GM04503 (cell line): ENCODE measurements at places on chromosomes 11 and 22.

DNA sequence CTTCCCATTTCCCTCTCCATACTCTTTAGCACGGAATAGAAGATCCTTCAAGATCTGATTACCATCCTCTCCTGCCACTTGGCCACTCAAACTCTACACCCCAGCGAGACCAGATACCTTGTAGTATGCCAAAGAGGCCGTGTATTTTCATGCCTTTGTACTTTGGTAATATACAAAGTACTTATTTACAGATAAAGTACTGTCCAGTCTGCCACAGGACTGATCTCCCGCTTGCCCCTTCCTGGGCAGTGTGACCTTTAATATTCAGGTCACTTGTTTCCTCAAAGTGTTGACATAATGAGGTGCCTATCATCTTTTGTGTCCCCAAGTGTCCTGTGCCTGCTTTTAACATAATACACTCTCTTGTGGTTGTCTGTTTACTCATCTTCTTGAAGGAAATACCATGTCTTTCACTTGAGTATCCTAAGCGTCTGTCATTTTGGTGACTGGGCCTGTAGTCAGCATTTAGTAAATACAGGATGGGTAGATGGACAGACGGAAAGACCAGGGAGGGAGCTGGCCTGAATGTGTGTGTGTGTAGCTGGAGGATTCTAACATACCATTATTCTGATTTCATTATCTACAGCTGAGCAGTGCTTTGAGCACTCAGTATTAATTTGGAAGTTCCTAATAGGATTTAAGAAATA lies 137.4 kb downstream of the NAV2 start:
- DNase-seq: no peak

- no peak for DNase-seq
These were observed 41.7 kb downstream of the MOB2 start for GRCh38 chr11:1444823-1445422.

DNA sequence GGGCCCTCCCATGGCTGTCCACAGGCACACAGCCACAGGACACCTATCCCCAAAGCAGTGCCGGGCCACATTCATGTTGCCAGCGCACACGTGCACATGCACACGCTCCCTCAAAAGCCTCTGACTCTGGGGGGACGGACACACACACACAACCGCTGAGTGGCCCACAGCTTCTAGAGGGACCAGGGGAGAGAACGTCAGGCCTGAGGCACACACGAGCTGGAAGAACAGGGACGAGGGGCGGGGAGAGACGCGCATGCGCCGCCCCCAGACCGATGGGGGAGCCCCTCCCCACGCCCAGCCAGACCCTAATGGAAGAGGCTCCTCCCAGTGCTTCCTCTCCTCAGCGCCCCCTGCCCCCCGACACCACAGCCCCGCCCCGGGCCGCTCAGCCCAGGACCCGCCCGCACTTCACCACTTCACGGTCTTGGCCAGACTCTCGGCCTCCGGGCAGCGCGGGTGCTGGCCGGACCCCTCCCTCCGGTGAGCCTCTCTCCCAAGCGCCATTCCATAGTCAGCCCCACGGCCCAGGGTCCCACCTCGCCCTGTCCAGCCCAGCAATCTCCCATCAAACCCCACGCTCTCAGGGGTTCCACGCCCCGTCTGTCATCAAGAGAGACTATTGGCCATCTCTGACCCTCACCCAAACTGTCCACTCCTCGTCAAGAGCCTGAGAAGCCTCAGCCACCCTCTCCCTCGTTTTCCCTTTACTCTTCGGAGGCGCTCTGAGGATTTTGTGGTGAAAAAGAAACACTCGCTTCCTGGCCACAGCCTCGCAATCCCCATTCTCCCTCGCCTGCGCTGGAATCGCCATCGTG lies 11.7 kb downstream of the NRXN2 start:
- DNase-seq: no peak

- no peak for DNase-seq
These were observed 479.0 kb downstream of the BRD1 start for GRCh38 chr22:49348631-49349030.

- DNase-seq: no peak
These were observed 49.0 kb upstream of the BID start for GRCh38 chr22:17823226-17823625.

DNA sequence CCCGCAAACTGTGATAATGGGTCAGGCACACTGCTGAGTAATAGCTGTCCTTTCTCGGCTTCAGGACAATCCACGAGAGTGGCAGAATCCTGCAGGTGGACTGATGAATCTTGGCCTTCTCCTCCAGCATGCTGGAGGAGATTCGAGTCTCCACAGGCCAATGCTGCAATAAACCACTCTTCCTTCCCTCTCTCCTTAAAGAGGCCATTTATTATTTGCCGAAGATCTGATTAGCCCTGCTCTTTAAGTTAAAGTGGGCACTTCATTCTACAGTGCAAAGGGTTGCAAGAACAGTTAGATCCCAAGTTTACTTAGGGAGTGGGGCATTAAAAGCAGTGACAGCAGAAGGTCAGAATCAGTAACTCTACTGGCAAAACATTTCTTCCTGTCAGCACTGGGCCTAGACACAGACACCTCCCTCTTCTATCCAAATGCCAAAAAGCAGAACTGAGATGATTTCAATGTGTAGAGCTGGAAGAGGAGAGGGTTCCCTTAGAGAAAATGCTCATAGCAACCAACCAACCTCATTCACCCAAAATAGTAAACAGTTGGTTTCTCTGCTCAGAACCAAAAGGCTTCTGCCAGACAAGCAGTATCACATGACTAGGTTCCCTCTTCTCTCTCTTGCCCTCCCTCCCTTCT lies 121.7 kb downstream of the SGSM3 start:
- DNase-seq: peak; percentile 60

DNA sequence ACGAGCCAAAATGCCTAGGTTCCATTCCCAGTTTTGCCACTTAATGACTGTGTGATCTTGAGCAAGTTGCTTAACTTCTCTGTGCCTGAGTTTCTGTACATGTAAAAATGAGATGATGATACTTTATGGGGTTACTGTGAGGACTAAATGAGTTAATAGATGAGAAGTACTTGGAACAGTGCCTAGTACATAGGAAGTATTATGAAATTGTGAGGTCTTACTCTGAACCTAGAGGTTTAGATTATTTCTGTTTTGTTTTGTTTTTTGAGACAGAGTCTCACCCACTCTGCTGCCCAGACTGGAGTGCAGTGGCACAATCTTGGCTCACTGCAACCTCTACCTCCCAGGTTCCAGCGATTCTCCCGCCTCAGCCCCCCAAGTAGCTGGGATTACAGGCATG lies 227.0 kb upstream of the POU2AF2 start:
- DNase-seq: no peak

DNA sequence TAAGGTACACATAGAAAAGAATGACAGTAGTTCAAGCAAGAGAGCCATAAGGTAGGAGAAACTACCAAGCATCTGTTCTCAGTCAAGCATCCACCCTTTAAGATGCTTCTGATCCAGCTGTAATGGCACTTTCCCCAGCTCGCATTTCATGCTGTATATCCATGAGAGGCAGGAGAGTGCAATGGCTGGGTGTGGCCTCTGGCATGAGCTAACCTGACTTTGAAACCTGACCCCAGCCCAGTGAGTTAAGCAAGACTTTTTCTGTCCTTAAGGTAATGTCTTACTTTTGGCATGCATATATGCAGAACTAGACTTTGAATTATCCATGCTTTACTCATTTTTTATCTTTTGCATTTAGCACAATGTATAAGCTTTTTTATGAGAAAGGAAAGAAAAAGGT lies 79.8 kb upstream of the CNTN5 start:
- DNase-seq: no peak

- no peak for DNase-seq
These were observed 38.4 kb upstream of the ETS1 start for GRCh38 chr11:128625746-128626145.

- no peak for DNase-seq
These were observed 239.7 kb downstream of the BRD1 start for GRCh38 chr22:49587987-49588386.

GRCh38 chr11:8220261-8221045 lies 43.2 kb downstream of the LMO1 start:
- DNase-seq: no peak

GRCh38 chr11:131300439-131300717 lies 70.0 kb upstream of the NTM start:
- DNase-seq: no peak

- DNase-seq: no peak
These were observed 28.6 kb upstream of the NCAM1 start for GRCh38 chr11:112932593-112932992.

DNA sequence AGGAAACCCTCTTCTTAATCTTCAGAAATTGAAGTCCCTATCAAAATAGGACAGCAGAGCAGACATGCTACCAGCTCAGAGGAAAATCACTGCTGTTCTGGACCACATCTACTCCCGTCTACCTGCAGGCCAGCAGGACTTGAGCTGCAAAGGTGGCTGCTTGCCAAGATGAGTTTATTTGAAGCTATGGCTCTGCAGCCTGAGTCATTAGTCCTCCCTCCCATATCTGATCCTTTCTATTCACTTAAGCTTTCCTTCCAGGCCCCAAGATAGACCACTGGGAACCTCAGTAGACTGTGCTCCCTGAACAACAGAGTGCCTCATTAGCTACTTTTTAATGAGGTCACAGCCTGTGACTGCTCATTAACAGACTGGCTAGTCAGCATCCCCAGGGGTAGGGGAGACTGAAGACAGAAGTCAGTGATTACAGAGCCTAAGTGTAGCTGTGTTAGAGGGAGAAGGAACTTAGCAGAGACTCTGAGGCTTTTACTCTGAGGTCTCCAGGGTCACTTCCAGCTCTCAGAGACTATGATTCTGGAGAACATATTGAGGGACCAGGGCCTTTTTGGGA lies 6.8 kb upstream of the OR10A2 start:
- DNase-seq: no peak

- DNase-seq: no peak
These were observed 5.6 kb downstream of the TMA7B start for GRCh38 chr22:39965748-39966147.

DNA sequence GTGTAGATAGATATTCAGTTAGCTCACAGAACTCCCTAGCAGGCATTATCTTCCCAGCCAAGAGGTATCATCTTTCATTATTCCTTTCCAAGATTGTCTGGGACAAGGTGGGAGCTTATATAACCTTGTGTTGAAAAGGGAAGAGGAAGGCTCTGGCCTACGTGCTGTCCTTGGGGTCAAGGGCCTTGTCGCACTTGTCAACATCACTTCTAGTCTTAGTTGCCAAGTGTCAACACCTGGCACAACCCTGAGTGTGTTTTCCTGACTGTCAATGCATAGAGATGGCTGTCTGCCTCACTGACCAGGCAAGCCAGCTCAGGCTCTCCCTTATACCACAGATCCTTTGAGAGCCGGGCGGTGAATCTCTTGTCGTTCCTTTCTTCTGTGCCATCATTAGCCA lies 331.9 kb downstream of the CNTN5 start:
- no peak for DNase-seq

- DNase-seq: no peak
These were observed 684.9 kb upstream of the CCDC90B start for GRCh38 chr11:83971063-83971462.

DNA sequence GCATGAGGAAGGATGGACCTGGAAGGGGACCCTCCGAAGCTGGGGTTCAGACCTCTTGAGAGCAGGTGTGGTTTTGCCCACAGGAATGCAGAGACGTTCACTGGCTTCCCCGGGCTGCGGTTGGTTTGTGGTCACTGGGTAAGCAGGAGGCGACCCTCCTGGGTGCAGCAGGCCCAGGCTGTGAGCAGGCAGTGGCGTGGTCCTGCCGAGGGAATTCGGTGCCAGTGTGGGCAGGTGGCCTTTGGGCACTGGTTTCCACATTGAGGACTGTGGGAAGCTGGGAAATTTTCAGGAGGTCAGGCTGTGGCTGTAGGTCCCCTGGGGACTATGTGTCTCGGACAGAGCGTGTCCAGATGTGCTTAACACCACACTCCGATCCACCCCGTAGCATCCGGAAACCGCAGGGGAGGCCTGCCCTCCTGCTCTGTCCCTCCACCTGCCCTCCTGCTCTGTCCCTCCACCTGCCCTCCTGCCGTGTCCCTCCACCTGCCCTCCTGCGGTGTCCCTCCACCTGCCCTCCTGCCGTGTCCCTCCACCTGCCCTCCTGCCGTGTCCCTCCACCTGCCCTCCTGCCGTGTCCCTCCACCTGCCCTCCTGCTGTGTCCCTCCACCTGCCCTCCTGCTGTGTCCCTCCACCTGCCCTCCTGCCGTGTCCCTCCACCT lies 27.5 kb downstream of the TPCN2 start:
- no peak for DNase-seq

- DNase-seq: no peak
These were observed 317.9 kb downstream of the TMEM135 start for GRCh38 chr11:87355596-87355995.

GRCh38 chr11:117862019-117862725 lies 14.3 kb downstream of the FXYD6 start:
- no peak for DNase-seq

DNA sequence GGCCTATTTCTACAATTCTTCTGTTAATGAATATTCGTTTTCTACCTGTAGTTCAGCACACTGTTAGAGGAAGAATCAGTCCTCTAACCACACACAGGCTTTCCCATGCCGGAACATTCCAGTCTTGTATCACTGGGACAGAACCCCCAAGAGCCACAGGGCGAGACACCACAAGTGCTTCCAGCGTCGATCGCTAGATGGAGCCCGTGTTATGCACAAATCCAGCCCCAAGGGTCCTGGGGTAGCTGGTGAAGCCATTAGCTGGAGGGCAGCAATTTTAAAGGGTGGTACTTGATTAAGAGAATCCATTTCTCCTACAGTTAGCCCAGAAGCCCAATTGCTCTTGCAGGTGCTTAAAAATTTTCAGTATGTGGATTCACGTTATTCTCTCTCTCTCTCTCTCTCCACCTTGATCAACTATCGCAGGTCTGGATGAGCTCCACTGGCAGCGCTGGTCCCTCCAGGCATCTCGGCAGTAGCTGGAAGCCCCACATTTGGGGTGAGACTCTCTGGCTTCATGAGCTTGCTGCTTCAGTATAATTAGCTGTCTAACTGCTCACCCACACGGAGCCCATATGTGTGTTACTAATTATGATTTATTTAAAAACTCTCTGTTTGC lies 148.2 kb upstream of the SNX19 start:
- no peak for DNase-seq
